ENCODE measurements at places on chromosomes 2 and 18.

DNA sequence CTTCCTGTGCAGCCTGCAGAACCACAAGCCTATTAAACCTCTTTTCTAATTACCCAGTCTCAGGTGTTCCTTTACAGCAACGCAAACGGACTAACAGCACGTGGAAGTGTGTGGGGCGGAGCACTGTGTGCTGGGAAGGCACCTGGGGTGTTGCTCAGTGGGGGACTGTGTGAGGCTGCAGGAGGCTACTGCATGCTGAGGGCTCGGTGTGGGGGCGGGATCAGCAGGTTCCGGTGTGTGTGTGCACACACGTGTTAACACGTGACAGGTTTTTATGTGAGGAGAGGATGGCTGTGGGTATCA lies 58.9 kb downstream of the ANKMY1 start:
- DNase-seq = no peak

GRCh38 chr2:62727259-62727867 lies 21.9 kb downstream of the EHBP1 start:
- no peak for DNase-seq

DNA sequence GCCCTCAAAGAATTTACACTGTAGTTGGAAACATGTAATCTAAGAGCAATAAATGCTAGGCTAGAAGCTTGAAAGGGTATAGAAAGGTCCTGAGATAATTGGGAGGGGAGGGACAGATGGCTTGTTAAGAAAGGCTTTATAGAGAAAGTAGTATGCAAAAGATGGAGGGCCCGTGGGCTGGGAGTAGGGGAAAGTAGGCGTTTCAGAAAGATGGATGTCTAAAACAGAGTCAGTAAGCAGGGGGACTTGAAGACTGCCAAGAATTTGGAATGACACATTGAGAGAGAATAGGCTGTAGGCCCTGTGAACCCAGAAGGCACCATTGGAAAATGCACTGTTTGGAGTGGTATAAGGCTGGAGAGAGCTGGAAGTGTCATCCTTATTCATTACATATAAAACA lies 822 bp downstream of the PSMG2 start:
- peak; percentile 47 for DNase-seq

- no peak for DNase-seq
These were observed 20.7 kb downstream of the RBM44 start for GRCh38 chr2:237819231-237819630.

DNA sequence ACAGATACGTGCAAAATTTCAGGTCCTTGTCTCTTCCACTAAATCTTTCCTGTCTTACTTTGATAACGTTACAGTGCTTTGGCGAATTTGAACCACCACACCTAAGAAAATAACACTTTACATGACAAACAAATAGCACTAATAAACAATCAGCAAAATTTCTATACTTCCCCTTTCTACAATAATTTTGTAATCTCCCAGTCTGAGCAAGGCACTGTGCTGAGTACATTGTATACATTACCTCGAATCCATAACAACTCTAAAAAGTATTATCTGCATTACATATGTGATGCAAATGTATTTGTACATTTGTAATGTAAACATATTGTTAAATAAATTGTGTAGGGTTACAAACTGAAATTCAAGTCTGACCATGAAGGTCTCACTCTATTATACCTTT lies 49.9 kb downstream of the RTN4 start:
- no peak for DNase-seq

GRCh38 chr2:118861731-118862130 lies 14.3 kb upstream of the EN1 start:
- DNase-seq = peak; percentile 58

- no peak for DNase-seq
These were observed 35.9 kb upstream of the MGAT5 start for GRCh38 chr2:134217924-134218323.

DNA sequence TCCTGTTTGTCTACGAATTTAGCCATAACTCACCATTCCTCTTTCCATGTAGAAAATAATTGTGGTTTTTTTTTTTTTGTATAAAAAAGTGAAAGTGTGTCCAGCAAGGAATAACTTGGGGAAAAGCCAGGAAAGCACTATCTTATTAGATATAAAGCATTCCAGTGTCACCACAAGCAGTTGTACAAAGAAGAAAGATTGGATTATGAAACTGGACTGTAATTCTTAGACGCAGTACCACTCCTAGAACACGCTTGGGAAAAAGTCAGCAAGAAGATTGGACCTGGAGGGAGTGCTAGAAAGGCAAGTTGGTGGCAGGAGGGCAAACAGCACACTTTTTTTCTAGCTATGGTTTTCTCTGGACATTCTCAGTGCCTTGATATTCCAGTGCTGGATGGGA lies 186.7 kb downstream of the PARD3B start:
- peak; percentile 19 for DNase-seq

DNA sequence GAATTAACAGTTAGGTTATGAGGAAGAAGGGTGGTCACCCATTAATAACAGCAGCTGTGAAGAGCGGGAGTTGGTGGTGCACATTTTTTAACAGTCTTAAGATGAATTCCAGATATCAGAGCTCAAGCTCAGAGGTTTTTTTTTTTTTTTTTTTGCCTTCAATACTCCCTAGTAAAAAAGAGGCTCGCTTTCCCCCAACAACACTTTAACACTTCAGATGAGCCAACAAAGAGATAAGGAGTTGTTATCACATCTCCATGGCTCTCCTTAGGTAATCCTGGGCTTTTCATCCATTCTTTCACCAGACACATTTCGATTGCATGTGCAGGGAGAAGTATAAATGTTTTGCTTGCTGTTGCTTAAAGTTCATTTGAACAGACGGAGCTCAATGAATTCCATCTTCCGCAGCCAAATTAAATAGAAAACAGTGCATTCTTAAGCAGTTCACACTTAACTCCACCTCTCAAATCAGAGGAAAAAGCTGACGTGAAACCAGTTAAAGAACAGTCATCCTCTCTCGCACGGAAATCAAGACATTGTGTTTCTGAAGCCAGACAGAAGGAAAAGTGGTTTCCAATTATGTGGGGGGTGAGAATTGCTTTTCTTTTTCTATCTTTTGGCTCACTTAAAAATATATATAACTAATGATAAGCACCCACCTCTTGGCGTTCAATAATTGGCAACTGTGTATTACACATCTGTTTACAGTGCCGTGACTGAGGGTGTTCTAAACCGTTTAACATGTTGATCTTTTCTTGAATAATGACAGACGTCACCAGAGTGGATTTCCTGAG lies 118.2 kb downstream of the ZNF521 start:
- peak; percentile 49 for DNase-seq

GRCh38 chr2:72937356-72937669 lies 20.0 kb downstream of the EMX1 start:
- DNase-seq = peak; percentile 56

DNA sequence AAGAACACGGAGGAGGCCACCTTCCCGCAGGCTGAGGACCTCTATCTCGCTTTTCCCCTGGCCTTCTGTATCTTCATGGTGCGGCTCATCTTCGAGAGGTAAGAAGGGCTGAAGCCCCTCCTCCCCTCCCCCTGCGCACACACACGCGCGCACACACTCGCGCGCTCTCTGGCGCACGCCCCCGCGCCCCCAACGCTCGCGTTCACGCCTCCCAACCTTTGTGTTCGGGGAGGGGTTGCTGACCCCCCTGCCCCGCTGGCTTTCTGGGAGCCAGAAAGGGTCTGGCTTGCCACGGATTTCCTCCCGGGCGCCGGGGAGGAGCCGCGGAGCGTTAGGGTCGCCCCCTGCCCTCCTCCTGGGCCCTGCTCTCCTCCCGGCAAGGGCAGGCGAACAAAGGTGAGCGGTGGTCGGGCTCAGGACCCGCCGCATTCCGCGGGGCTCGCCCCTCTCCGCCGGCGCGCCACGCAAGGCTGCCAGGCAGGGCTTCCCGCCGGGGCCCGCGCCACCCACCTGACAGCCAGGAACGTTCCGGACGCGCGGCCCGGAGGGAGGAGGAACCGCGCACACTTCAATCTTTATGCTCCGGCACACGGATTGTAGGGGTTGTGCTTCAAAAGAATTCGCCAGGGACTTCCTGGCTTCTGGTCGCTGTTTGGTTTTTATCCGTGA lies 583 bp downstream of the CERS6 start:
- DNase-seq = peak; percentile 58

DNA sequence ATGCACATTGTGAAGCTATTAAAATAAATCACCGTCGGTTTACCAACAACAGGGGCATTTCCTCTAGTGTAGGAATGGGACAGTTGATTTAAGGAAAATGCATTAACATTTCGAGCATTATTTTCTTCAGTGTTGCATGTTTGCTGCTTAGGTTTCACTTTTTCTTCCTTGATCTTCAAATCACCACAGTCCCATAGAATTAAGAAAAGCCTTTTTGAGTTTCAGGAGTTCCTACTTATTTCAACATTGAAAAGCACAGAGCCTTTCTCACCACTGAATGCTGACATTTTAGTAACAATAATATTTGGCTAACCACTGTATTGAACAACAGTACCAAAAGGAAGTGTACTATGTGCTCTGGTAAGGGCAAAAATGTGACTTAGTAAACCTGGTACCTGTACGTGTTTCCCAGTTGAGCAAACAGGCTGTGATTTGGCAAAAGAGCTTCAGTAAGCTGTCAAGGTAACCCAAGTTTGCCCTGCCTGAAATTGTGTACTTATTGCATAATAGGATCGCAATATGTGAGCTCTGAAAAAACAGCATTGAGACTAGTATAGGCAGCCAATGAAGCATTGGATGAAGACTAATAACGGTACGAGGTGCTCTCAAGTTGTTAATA lies 2.2 kb downstream of the LRRTM4 start:
- no peak for DNase-seq

- no peak for DNase-seq
These were observed 79.3 kb downstream of the ACAA2 start for GRCh38 chr18:49733896-49734585.

DNA sequence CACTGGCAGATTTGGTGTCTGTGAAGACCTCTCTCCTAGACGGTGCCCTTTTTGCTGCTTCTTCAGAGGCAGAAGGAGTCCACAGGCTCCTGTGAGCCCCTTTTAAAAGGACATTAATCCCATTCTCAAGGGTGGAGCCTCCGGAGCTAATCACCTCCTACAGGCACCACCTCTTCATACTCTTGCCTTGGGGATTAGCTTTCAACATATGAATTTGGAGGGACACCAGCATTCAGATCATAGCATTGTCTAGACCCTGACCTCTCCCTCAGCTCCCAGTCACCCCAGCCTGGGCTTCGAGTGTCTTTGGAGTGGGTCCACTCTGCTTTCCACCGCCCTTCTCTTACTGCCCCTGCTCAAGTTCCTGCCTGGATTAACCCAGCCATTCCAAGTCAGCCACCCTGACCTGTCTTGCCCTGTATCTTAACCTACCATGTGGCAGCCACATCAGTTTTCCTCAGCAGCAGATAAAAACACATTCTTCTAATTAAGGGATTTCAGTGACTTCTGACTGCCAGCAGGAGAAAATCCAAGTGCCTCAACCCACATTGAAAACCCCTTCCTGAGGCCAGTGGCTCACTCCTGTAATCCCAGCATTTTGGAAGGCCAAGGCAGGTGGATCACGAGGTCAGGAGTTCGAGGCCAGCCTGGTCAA lies 6.1 kb upstream of the NCL start:
- no peak for DNase-seq

GRCh38 chr2:104501342-104501741 lies 352.6 kb upstream of the POU3F3 start:
- DNase-seq = no peak

DNA sequence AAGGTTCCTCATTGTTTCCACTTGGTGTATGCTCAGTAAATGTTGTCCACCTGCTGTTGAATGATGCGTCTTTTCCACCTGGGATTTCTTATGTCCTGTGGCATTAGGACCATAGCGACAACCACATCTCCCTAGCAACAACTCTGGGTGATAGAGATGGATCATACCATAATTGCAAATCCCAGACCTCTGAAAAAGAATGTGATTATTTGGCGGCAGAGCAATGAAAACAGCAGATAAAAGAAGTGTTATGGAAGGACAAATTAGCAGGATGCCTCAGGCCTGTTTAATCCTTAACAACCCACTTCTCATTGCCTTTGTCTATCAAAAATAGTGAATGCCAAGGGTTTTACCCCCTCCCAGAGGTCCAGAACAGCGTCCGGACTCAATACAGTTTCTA lies 278.9 kb downstream of the TSN start:
- no peak for DNase-seq

DNA sequence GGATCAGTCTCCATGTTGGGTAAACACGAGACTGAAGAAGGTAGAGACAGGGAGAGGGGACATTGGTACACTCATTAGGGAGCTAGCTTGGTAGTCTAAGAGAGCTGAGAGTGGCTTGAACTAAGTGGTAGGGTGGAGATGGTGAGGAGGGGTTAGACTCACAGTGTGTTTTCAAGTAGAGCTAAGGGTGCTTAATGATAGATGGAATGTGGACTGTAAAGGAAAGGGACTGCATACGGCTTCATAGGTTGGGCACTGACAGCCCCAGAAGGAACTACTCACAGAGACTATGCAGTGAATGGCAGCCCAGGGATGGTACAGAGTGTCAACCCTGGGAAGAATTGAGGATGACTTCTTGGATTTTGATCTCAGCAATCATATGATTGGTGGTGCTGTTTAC lies 178.1 kb downstream of the CCDC85A start:
- no peak for DNase-seq

GRCh38 chr2:9247786-9248185 lies 41.2 kb downstream of the ASAP2 start:
- DNase-seq = no peak

GRCh38 chr2:19244460-19245363 lies 113.7 kb downstream of the OSR1 start:
- DNase-seq = no peak

GRCh38 chr2:236395067-236395466 lies 130.9 kb upstream of the ASB18 start:
- no peak for DNase-seq

DNA sequence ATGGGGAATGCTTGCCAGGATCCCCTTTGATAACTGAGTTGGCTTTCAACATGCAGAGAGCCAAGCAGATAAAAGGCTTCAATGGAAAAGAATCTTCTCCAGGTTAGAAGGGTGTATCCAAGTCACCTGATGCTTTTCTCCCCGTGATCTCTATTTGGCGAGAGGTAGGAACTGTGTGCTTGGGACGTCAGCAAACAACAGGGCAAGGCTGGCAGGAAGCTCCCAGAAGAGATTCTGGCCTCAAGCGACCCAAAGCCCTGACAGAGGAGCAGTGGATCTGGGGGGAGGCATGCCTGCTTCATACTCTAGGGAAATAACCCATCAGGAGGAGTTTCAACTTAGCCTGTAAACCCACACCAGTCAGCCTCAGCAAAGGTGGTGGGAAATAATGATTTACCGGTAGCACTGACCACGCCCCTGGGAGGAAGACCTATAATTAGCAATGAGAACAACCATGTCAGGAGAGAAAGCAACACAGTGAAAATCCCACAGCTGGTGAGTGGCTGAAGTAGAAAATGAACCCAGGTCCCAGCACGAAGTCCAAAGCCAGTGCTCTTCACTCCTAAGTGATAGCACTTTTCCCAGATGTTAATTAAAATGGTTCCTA lies 76.3 kb upstream of the SEC11C start:
- DNase-seq = no peak

- DNase-seq = no peak
These were observed 57.0 kb downstream of the CD28 start for GRCh38 chr2:203763241-203763937.

GRCh38 chr2:173195100-173195499 lies 119.5 kb downstream of the MAP3K20 start:
- no peak for DNase-seq

All from AG20443 (cell line).